Activated CD4-positive, CD25-positive, alpha-beta regulatory T cell treated with anti-CD3 and anti-CD28 coated beads, Interleukin-2, amount 50 U/mL, for 24 hours (primary cell): ENCODE measurements at places on chromosomes 4 and X.

GRCh38 chr4:19720190-19720589 lies 531.5 kb upstream of the SLIT2 start:
- no peak for ATAC-seq

GRCh38 chr4:82358847-82359246 lies 14.9 kb downstream of the HNRNPD start:
- ATAC-seq = no peak

- ATAC-seq = no peak
Observed at GRCh38 chr4:102867278-102868152, 1.3 kb upstream of the CISD2 start.

DNA sequence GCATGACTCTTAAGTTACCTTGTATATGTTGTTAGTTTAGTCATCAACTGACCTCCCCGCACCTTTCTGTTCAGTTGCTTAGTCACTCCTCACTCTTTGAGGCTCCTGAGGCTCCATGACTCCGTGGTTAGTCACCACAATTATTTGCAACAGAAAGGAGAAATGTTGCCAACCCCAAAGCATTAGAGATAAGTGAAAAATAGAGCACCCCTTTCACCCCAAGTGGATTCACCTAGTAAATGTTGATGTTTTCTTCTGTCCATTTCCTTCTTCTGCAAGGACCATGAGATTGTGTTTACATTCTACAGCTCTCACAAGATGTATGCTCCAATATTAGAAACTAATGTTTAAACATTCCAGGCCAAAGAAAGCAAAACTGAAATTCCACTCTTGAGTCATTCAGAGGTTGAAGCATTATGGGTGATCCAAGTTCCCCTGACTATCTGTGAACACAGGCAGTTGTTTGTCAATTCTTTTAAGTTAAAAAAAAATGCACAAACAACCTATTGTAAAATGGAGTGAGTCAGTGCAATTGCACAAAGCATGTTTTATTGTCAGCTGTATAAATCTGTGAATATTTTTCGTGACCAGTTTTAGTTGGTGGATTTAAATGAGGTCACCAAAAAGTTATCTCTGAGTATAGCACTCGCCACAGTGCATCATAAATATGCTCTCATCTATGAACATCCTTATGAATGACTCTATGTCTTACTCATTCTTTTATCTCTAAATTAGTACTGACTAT lies 552.4 kb upstream of the MAGEB2 start:
- no peak for ATAC-seq

DNA sequence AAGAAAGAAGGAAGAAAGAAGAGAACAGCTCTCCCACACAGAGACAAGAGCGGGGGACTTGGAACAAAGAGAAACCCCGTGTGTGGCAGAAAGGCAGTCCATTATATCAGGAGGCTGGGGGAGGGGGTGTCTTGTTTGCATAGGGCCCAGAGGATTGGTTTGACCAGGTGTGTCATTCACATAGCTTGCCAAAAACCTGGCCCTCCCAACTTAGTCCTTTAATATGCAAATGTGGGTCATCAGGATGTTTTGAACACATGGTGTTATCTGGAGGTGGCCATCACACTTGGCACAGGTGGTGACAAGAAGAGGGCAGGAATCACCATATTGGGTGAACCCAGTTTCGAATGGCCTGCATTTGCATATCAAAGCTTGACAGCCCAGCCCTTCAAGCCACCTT lies 111.7 kb downstream of the LINC00632 start:
- ATAC-seq = no peak

- ATAC-seq = no peak
Observed at GRCh38 chrX:71162981-71163380, 18.3 kb downstream of the NLGN3 start.

GRCh38 chrX:13029887-13030771 lies 14.3 kb downstream of the FAM9C start:
- ATAC-seq = no peak

- no peak for ATAC-seq
Observed at GRCh38 chrX:106862972-106863688, 40.0 kb downstream of the RIPPLY1 start.

GRCh38 chr4:186693159-186693815 lies 30.4 kb downstream of the FAT1 start:
- no peak for ATAC-seq

DNA sequence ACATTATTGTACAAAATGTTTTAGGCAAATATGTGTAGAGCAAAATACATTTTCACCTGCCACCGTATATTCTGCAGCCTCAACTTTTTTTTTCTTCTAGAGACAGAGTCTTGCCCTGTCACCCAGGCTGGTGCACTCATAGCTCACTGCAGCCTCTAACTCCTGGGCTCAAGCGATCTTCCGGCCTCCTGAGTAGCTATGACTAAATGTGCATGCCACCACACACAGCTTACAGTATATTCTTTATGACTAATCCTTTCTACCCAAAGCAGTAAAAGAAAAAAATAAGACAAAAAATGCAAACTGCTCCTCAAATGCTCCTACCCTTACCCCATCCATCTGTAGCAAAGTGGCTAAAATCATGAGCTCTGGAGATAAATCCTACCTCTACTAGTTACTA lies 426.3 kb downstream of the KCNIP4 start:
- ATAC-seq = no peak

DNA sequence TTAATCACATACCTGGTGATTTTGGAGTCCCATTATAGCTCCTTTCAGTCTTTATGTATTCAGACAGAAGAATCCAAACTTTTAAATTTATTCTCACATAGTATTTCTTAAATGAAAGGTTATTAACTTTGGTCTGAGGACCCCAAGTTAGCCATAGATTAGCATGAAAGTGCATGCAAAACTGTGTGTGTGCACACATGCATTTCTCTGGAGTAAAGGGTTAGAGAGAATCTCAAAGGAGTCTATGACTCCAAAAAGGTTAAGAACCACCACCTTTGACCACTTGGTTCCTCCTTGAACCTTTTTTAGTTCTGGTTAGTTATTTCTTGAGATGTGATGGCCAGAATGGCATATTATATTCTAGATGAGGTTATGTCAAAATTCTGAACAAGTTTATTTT lies 102.0 kb downstream of the MGST2 start:
- ATAC-seq = no peak
